ENCODE measurements at places on chromosomes 6 and 20. TPM values are rescaled to one million over a fixed set of nuclear protein-coding genes. Genes with fewer than 3 reads are reported as not detected.

The SLC17A1 gene
- total RNA-seq: not detected

The TCF21 gene
- 56.2 TPM for total RNA-seq

The ADAM33 gene
- total RNA-seq: 11.0 TPM

The CLPSL1 gene
- not detected for total RNA-seq

The KIF6 gene
- 0.49 TPM for total RNA-seq

The RGS17 gene
- 0.26 TPM for total RNA-seq

The LAMA2 gene
- 42.1 TPM for total RNA-seq

The WFDC2 gene
- total RNA-seq: 113 TPM

The ROMO1 gene
- 77.9 TPM for total RNA-seq

The HTR1E gene
- not detected for total RNA-seq

The MYBL2 gene
- 1.0 TPM for total RNA-seq

The GTF3C6 gene
- total RNA-seq: 47.5 TPM

The TP53TG5 gene
- total RNA-seq: not detected

The DNAH8 gene
- total RNA-seq: 0.17 TPM

The BMP5 gene
- total RNA-seq: 14.4 TPM

The ACSS2 gene
- total RNA-seq: 146 TPM

The FAM83D gene
- total RNA-seq: 2.0 TPM

The GTSF1L gene
- not detected for total RNA-seq

The TDRD6 gene
- 1.0 TPM for total RNA-seq

The RAB44 gene
- 0.96 TPM for total RNA-seq

The SAMHD1 gene
- total RNA-seq: 177 TPM

The AAR2 gene
- total RNA-seq: 24.4 TPM

The BTN1A1 gene
- not detected for total RNA-seq

The ADGRG6 gene
- total RNA-seq: 47.6 TPM

The SALL4 gene
- total RNA-seq: 0.43 TPM

The ZNF311 gene
- total RNA-seq: 1.8 TPM

The BMP6 gene
- total RNA-seq: 6.6 TPM

The COL11A2 gene
- total RNA-seq: 1.2 TPM

The PACRG gene
- 1.5 TPM for total RNA-seq

The TPBG gene
- total RNA-seq: 12.4 TPM

The JAG1 gene
- total RNA-seq: 51.6 TPM

The KIAA0408 gene
- 55.0 TPM for total RNA-seq

The HLA-DMA gene
- total RNA-seq: 197 TPM

The SPDEF gene
- 1.3 TPM for total RNA-seq

The SLC22A16 gene
- 0.87 TPM for total RNA-seq

The TSBP1 gene
- total RNA-seq: not detected

The BPIFA1 gene
- not detected for total RNA-seq

The MOG gene
- not detected for total RNA-seq

The UST gene
- 11.8 TPM for total RNA-seq

The HLA-G gene
- 1.6 TPM for total RNA-seq

The PRL gene
- not detected for total RNA-seq

The FAM209A gene
- 0.87 TPM for total RNA-seq

The SYCP2 gene
- total RNA-seq: 1.9 TPM

The FAM209B gene
- not detected for total RNA-seq

The PPP1R16B gene
- 22.1 TPM for total RNA-seq

The MUC21 gene
- 1.1 TPM for total RNA-seq

The HLA-DPA1 gene
- 491 TPM for total RNA-seq

The SOX4 gene
- 20.0 TPM for total RNA-seq

The BPIFB2 gene
- not detected for total RNA-seq

The FRS3 gene
- 8.5 TPM for total RNA-seq
